ENCODE measurements at places on chromosomes 4 and X.

DNA sequence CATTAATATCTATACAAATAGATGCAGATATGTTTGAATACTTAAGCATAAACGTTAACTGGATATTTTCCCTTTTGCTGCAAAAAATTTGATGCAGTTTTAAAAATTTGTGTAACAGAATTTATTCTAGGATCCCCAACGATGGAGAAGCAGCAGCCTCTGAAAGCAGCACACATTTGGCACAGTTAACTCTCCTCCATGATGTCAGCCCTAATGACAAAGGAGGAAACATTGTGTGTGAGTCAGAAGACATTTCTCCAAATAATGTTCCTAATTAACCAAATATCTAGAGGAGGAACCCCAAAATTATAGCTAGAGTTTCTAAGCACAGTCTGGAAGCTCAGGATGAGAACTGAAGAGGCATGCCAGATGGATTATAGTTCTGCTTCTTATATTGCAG lies 281.9 kb upstream of the MAD2L1 start:
- DNase-seq, result no peak

DNA sequence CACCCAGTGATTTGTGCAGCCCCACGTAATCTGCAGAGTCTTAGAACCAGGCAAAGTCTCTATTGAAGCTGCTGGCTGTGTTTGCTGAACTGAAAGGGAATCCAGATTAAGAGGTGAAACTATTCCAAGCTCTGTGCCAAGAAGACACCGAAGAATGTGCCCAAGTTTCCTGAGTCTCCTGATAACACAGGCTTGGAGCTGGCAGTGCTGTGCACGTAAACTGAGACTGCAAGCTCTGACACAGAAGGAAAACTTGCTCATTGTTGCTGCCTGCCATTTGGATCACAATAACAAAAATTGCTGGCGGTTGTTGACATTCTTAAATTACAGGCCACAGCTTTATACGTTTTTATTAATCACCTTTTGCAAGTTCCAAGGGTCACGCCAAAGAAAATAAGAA lies 60.2 kb upstream of the VCX3B start:
- DNase-seq, result no peak

DNA sequence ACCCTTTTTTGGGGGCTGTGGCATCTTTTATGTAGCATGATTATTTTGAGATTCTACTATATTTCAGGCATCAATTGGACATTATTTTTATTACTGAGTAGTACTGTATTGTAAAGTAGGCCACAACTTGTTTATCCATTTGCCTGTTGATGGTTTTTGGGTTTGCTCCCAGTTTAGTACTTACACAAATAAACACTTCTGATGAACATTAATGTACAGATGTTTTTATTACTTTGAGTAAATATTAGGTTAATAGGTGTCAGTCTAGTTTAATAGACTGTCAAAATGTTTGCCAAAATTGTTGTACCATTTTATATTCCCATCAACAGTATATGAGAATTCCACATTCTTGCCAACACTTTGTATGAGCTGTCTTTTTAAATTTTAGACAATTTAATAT lies 214.9 kb upstream of the MAD2L1 start:
- DNase-seq, result no peak

DNA sequence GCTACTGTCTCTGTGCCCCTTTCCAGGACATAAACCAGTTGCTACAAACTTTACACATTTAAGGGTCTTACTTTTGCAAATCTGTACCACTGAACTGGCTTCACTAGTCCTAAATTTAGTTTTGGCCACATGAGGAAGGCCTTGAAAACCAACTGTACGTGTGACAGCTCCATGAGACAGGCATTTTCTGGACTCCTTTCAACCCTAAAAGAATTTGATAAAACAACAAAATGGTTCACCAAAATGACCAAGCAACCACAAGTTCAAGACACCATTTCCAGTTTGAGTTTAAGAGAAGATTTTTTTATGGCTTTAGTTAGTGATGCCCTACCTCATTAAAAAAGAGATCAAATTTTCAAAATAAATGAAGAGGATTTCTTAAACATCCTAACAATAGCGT lies 246.4 kb downstream of the ZNF674 start:
- DNase-seq, result no peak

DNA sequence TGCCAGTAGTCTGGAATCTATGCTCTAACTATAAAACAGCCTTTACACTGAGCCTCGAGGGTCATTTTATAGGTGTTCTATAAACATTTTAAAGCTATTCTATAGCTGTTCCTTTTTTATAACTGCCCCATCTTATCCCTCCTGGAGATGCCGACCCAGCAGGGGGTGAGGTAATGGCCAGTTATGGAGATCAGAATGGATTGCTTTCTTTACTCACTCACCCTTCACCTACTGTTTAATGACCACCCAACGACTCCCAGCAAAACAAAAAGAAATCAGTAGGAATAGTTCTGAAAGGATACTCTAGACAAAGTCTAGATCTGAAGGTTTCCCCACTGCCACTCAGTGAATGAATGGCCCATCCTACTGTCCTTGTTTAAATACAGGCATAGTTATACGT lies 1113.1 kb downstream of the FAT4 start:
- DNase-seq, result no peak

GRCh38 chrX:71617742-71618141 lies 569 bp downstream of the CXCR3 start:
- DNase-seq, result no peak

DNA sequence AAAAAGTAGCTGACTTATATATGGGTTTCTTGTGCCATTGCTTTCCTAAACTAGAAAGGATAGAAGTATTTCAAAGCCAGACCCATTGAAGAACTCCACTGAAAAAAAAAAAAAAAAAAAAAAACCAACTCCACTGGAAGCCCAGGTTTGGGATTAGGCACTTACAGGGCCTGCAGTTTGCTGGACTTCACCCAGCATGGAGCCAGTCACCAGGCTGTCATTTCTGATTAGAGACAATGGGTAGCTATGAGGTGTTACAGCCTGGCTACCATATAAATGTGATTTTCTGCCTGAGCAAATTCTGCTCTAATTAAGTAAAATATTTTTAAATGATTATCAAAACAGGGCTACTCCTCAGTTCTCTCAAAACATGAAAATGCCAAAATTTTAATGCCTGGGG lies 49.5 kb downstream of the HS6ST2 start:
- DNase-seq, result no peak

DNA sequence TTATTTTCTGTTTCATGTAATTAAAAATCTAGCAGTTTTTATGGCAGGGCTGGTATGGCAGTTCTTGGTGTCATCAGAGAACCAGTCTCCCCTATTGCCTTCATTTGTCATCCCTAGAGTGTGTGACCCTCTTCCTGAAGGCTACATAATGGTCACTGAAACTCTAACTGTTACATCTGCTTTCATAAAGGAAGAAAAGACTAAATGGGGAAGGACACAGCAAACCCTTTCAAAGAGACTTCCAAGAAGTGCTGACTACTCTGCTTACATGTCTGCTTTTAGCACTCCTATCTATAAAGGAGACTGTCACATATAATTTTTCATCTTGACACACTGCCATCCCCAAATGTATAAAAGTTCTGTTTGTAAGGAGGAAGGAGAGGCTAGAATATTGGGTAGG lies 105.9 kb upstream of the DIAPH2 start:
- no peak for DNase-seq

- no peak for DNase-seq
These were observed 92.0 kb upstream of the BMPR1B start for GRCh38 chr4:94665500-94666404.

GRCh38 chr4:13881892-13882291 lies 254.4 kb upstream of the BOD1L1 start:
- DNase-seq, result no peak

GRCh38 chr4:139015948-139016471 lies 429 bp downstream of the NOCT start:
- DNase-seq, result no peak

DNA sequence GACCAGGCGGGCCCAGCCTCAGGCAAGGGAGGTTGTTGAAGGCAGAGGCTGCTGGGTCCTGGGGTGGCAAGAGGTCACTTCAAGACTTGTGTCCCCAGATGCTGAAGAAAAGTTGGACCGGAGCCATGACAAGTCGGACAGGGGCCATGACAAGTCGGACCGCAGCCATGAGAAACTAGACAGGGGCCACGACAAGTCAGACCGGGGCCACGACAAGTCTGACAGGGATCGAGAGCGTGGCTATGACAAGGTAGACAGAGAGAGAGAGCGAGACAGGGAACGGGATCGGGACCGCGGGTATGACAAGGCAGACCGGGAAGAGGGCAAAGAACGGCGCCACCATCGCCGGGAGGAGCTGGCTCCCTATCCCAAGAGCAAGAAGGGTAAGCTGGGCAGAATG lies 4.4 kb downstream of the PQBP1 start:
- DNase-seq, result no peak

DNA sequence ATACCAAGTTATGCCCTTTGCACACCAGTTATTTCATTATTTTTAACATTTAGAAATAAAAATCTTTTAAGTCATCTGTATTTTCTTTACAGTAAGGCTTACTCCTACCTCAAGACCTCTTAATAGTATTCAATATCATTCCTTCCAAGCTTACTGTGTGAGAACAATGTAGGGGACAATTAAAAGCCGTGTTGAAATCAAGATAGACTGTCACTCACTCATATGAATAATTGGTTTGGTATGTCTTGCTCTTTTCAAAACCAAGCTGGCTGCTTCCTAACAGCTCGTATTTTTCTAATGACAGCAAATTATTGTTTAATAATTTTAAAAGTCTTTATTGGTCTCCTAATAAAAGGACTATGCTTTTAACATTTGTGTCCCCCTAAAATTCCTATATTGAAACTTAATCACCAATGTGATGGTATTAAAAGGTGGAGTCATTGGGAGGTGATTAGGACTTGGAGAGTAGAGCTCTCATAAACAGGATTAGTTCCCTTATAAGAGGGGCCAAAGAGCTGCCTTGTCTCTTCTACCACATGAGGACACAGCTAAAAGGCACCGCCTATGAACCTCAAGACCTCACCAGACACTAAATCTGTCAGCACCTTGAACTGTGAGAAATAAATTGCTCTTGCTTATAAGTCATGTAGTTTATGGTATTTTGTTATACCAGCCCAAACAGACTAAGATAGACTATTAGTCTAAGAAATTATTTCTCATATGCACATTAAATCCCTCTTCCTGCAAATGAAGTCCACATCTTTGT lies 4.1 kb downstream of the ABCB7 start:
- DNase-seq, result no peak

DNA sequence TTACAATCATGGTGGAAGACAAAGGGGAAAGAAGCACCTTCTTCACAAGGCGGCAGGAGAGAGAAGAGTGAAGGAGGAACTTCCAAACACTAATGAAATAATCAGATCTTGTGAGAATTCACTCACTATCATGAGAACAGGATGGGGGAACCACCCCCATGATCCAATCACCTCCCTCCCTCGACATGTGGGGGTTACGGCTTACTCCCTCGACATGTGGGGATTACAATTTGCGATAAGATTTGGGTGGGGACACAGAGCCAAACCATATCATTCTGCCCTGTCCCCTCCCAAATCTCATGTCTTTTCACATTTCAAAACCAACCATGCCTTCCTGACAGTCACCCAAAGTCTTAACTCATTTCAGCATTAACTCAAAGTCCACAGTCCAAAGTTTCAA lies 88.7 kb upstream of the PGRMC2 start:
- DNase-seq, result no peak

DNA sequence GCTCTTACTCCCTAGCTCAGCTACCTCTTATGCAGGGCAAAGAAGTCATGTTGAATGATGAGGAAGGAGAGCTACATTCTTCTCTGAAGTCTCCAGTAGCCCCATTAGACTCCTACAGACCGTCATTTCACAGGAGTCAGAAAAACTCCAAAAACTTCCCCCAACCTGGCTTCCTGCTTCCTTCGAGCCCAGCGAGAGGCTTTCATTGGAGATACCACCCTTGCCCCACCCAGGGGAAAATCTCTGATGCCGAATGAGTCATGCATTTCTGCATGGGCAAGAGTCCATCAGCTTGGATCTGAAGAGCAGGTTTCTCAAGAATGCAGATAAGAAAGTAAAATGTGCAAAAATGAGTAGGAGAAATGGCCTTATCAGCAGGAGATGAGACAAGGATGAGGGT lies 53.0 kb downstream of the ARSF start:
- no peak for DNase-seq

- DNase-seq, result no peak
These were observed 37.5 kb upstream of the NOCT start for GRCh38 chr4:138978028-138978585.

Measured in effector memory CD8-positive, alpha-beta T cell (primary cell).